ENCODE measurements at places on chromosomes 5 and 9.
A peak's percentile ranks its signal among the peaks of the same experiment; 100 is the strongest.

DNA sequence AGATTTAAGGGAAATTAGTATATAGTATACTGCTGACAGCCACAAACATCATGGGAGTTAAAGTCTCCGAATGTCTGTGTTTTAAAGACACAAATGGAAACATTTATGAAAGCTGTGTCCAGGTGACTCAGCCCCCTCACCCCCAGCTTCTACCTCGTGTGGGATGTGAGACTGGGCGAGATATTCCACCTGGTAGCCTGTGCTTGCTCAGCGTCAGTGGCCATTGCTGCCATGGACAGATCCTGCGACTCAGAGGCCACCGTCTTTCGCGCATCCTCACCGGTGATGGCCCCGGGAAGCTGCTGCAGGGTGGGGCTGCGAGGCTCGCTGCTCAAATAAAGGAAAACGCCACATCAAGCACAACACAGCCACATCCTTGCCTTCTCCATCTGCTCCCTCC lies 31.2 kb upstream of the EXOC3 start:
- no peak for DNase-seq

DNA sequence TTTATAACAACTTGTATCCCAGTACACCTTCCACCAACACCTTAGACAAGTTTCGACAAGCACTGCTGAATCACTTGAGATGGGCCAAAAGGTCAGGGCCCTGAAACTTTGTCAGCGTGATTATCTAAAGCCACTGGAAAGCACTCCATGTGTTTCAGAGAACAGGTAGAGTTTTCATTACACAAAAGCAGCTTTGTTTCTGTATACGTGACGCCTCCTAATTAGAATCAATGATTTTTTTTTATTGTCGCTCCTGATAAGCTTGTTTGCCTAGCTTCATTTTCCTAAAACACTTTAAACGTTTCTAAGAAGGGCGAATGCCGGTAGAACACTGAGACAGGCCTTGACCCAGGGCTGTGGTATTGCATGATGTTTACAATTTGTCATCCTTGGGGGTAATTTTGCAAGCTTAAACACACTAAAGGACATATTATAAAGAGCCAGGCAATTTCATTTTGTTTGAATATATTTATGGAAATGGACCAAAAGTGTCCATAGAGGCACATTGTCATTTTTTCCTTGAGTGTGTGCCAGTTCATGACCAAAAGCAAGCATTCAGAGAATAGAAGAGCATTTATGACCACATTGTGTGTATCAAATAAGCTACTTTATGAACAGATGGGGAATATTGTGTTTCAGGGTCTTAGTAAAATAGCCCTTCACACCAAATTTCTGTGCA lies 193.6 kb downstream of the GLIS3 start:
- peak; percentile 38 for DNase-seq

DNA sequence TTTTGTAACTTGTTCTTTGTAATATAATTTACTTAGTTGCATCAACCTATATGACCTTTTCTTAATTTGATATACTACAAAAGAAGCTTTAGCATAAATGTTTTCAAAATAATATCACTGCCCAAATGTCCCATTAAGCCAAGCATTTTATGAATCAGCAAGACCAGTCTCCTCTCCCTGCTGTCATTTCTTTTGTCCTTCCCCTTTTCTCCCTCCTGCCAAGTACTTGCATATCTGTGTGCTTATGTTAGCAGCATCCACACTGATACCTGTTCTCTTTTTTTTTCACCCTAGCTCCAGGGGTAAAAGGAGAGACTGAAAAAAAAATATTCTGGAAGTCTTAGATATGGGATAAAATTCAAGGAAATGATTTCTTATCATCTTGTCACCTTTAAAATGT lies 69.7 kb downstream of the ZSWIM6 start:
- no peak for DNase-seq

DNA sequence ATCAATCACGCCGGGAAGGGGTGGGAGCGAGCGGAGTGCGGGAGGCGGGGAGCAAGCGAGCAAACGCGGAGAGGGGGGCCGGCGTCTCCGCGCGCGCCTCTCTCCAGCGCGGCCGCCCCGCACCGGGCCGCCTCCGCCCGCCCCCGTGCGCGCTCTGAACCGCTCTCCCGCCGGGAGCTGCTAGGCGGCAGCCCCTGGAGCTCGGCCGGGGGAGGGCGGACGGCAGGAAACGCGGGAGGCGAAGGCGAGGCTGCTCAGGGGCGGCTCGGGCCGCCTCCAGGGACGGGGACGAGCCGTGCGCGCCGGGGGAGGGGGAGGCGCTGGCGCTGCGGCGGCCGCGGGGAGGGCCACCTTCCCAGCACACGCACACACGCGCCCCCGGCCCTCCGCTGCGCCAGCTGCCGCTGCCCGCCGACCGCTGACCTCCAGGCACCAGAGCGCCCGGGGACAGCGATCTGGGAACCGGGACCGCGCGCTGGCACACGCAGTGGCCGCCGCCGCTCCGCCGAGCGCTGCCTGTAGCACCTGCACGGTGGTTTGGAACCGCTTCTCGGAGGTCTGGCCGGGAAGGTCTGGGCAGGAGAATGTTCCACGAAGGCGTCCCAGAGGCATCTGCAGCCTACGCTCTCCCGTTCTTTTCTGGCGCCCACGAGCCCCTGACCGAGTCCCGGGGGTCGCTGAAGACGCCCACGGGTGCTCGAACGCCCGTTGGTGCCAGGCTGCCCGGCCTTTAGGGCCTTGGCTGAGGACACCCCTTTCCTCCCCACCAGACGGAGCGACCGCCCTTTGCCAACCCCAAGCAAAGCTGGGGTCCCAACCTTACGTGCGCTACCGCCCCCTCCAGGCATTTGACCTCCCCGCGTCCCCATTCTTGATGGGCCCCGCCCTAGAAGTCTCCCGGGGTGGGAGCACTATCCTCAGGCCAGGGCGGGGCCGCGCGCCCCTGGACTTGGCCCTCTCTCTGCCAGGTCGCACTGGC lies at the start of gene GABBR2:
TSS of gene GABBR2 (minus strand) at position 3 of the 979 bp plus-strand sequence. CDS start 198 bp downstream, outside the sequence.
- DNase-seq = no peak

DNA sequence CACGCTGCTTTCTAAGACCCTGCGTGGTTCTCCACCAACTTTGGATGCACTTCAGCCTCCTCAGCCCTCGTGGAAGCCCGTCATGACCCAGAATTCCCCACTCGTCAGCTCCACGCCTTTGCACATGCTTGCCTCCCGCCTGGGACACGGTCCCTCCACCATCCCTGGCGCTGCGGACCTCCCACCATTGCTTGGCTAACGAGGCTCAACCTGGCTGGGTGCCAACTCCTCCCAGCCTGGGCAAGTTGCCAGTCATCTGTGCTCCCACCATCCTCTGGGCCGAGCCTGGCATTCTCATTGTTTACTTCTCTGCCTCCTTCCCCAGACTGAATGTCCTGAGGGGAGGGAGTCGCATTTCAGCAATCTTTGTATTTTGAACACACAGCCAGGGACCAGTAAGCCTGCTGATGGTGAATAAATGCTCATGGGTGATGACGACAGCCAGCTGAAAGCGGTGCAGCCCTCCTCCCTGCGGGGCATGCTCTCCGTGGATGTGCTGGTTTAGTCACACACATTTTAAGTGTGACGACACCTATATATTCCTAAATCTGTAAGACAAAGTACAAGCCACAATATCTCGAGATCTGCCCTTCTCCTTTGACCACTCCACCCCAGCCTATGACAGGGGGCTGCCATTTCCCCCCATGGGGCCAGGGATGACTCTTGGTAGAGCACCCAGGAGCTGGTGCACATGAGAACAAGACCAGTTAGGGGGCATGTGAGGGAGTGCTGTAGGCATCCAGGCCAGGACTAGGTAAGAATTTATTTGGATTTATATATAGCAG lies 37.6 kb downstream of the ANKRD33B start:
- peak; percentile 95 for DNase-seq

DNA sequence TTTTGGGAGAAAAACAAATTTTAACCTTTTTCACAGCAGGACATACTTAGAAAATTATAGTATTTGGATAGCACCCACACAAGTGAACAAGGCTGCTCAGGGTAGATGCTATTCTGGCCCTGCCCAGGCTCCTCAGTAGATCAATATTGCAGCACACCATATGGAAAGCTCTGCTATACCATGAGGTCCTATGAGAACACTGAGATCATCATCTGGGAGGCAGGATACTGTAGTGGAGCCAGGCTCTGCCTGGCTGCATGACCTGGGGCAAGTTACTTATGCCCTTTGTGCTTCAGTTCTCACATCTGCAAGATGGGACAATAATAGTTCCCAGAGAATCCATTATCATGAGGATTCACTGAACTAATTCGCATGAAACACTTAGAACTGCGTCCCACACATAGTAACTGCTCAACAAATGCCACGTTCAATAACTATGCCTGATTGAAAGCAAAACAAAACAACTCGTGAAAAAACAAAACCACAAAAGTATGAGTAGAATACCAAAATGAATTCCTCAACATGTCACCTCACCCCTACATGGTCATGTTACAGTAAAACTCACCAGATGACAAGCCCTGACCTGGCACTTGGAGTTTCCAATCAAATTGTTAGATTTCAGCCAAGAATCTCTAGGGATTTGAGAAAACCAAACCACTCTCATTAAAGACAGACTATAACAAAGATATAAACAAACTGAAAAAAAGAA lies 31.9 kb downstream of the ARSB start:
- DNase-seq = no peak

- no peak for DNase-seq
Measured at GRCh38 chr5:124330595-124331220, 415.7 kb downstream of the ZNF608 start.

DNA sequence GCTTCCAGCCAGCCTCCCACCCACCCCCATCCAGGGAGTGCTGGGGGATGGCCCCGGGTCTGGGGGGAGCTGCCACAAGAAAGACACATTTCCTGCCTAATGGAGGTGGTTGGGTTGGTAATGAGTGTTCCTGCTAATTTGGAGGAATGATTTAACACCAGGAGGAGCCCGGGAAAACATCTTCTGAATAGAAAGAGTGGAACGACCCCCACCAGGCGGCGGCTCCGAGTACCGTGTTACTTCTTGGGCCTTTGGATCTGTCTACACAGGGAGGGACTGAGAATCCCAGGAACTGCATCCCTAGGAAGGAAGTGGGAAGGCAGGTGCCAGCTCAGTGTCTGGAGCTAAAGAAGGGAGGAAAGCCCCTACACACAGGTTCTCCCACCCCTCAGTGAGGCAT lies 64.6 kb downstream of the TSPAN17 start:
- no peak for DNase-seq

DNA sequence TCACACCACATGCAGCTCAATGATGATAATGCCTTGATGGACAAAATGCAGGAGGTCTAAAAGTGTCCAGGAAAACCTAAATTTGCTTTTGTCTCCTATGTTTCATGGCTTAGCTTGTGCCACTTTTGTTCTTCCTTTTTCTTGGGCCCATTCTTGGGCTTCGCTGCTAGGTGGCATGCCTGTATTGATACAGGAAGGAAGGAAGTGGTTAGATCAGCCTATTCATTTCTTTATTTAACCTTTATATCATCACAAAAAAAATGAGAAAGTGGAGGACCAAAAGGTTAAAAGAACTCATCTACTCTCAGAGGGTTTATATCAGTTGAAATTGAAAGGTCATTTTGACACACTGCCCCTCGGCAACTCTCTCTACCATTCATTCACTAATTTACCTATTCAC lies 260.2 kb downstream of the ARHGAP26 start:
- DNase-seq = no peak

DNA sequence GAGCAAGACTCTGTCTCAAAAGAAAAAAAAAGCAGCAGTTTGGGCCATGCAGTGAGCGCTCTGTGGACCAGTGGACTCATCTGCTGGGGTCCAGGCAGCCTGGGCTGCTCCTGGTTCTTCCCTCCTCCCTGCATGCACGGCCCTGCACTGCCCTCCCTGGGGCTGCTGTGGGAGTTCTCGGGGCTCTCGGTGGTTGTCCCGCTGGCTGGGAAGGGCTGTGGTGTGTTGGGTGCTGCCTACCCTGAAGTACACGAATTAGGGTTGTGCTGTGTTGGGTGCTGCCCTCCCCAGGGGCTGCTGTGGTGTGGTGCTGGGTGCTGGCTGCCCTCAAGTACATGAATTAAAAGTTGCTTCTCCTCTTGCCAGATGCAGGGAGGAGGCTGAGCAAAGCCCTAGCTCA lies 18.3 kb upstream of the CLPTM1L start:
- no peak for DNase-seq

DNA sequence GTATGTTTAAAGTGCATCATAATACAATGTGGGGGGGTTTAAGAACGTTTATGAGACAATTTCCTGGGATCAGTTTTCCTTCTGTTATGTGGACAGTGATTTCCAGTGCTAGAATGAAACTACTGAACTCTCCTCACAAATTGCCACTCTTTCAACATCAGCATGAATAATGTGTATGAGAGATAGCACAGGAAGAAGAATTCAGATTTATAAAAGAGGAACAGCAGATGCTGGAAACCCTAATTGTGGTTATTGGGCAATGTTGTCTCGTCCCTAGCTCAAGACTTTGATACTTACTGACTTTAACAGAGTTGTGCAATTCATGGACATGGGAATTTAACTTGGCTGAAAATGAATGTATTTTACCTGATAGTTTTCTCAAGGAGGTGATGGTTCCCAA lies 410.8 kb upstream of the MEF2C start:
- no peak for DNase-seq

DNA sequence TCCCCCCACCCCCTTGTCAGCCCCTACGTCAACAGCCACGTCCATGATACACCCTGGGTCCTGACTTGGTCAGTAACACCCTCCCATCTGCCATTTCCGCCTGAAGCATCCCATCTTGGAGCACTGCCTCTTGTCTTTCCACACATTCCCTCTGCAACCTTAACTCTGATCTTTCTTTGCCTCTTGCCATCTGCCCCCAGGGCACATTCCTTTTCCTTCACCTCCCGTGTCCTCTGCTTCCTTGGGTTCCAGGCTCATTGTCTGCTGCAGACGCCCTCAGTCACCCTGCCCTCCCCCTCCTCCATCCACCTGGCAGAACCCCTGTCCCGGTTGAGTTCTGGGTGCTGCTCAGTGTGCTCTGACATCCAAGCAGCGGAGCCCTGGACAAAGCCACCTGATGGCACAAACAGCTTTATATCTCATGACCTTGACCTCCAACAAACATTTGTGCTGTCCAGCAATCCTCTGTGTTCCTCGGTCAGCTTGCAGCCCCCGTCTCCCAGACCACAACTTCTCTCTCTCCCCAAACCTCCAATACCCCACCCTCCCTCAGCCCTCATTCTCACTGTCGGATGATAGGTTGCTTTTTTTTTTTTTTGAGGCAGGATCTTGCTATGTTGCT lies 97.7 kb upstream of the IER5L start:
- no peak for DNase-seq

- no peak for DNase-seq
Measured at GRCh38 chr5:173670130-173670651, 53.7 kb upstream of the BOD1 start.

DNA sequence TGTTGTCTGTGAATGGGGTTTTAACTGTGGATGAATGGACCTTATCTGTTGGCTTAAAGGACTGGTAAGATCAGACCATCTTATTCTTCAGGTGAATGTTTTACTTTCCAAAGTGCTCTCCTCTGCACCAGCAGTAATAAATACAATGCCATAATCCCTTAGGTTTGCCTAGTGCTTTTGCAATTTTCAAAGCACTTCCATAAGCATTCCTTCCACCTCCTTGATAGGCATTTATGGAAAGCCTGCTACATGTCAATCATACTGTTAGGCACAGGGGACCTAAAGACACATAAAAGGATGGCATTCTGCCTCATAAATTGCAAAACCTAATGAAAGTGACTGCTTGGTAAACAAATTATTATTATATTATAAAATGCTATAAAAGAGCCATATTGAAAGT lies 21.4 kb downstream of the IL7R start:
- no peak for DNase-seq
